ENCODE measurements at places on chromosomes 4 and X.

DNA sequence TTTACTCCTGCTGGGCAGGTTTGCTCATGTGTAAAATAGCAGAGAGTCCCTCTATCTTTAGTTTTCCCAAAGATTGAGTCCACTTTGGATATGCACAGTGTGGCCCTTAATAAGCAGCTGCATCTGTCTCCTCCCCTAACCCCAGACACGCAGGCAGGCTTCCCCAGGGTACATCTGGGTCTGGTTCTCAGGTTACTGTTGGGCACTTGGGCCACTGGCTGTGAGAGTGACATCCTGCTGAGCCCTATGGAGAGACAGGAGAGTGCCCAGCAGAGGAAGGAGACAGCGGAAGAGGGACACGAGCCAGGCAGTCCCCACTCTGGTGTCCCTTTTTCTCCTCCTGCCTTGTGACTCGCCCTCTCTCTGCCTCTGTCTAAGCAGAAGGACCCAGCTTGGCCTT lies 16.0 kb downstream of the XK start:
- no peak for DNase-seq

GRCh38 chrX:106378616-106379015 lies 210.5 kb downstream of the PWWP3B start:
- DNase-seq, result no peak

DNA sequence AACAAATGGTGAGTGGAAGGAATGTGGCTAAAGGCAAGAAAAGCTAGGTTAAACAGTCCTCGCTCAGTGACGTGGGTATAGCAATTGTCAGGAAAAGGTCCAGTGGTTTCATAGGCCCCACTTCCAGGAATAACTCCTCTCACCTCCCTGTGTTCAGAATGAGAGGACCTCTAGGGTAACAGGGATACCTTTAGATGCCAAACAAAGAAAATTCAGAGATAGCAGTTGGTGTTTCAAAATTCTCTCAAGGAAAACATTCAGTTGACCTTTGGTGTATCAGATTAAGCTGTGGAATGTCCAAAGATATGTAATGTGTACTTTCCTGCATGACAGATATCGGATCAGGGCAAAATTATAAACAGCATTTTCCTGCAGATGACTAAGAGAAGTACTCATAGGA lies 155.9 kb downstream of the ARHGAP6 start:
- no peak for DNase-seq

- DNase-seq, result no peak
These were observed 3.1 kb upstream of the SFRP2 start for GRCh38 chr4:153791746-153792617.

GRCh38 chrX:132631579-132632232 lies 142.9 kb upstream of the MBNL3 start:
- no peak for DNase-seq

DNA sequence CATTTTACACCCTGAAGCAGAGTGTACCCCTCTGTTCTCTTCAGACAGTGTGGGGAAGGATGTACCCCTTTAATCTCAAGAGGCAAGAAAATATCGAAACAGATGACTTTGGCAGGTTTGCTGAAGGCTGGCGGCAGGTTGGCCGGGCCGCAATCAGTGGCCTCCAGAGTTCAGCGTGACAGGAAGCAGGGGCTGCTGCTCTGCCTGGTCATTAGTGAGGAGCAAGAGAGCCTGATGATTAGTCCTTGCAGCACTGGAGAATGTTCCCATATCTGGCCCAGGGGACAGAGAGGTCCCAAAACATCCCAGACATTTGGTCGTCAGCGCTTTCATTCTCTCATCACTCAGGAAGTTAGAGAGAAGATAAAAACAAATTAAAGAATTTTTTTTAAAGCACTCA lies 352.8 kb downstream of the SPRY1 start:
- DNase-seq, result no peak

- DNase-seq, result no peak
These were observed 1029.0 kb downstream of the FSTL5 start for GRCh38 chr4:161134795-161135194.

DNA sequence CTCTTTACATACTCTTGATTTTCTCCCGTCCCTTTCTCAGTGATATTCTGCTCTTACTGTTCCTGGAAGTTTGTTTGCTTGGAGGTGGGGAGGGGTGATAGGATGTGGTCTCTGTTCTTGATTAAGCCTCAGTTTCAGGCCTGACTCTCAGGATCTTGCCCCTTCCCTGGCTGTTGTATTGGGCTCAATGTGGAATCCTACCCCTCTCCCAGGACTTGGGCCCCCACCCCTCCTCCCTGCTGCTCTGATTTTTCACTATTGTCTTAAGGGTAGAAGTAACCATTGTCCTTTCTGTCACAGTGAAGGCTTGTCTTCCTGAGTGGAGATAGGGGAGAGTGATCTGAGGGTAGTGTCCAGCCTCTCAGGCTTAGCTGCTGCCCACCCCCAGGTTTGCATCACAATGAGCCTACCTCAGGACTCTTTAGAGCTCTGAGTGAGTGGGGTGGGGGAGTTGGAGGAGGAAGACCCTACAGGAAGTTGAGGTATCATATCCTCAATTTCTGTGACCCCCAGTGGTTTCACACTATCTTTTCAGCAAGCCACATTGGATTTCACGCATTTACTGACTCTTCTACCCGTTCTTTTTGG lies 16.5 kb downstream of the CDKL5 start:
- no peak for DNase-seq

GRCh38 chrX:11886745-11887144 lies 128.7 kb downstream of the MSL3 start:
- DNase-seq, result no peak

DNA sequence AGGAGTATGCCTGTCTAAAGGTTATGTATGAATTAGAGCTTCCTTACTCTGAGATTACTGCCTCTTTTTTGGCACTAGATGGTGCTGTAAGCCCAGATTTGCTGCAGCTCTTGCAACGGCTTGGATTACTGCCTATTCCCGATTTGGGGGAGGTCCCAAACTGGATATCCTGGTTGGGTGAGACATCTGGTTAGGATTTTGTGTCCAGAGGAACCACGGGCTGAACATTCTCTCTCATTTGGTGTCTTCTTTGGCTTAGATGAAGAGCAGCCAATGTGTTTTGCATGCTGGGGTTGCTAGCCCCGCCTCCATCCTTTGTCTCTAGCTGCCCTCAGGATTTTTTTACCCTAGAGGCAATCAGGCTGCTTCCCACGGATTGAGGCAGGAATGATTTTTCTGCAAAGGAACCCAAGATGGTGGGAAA lies 31.9 kb downstream of the F8A1 start:
- no peak for DNase-seq

DNA sequence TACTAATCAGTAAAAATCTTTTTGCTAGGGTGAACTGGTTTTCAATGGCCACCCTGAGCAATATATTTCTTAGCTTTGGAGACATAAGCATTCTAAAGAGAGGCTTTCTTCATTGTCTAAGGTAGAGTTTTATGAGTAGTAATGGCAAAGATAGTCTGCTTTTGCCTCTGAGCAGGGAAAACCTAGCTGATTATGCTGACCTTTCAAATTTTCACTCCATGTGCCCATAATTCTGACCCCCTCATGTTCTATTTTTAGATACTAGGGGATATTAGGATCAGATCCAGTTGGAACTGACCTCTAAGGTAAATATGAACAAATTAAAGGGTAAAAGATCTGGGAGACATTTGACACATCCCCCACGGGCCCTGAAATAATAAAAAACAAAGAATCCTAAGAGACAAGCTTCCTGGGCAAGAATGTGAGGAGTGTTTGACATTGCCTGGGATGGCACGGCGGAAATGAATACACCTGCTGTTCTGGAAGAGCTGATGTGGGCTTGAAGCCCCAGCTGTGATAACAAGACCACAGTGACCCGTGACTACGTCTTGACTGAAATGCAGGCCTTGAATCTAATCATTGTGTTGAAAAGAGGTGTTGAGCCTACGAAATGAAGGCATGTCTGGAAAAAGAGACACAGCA lies 392.1 kb upstream of the FRG1 start:
- no peak for DNase-seq

GRCh38 chr4:26030260-26030667 lies 116.2 kb downstream of the SMIM20 start:
- no peak for DNase-seq

DNA sequence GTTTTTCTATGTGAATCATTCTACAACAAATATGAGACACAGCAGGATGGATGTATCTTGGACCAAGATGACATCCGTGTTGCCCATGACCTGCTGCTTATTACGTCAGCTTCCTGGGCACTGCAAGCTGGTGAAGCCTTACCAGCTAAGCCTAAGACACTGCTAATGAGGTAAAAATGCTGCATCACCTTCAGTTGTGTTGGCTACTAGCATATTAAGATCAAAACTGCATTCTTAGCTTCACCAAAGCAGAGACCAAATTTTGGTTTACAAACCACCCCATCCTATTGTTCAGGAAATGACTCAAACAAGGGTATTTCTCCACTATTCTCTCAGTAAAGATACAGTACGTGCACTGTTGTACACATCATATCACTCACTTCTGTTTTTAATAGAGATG lies 50.3 kb downstream of the MAML3 start:
- DNase-seq, result no peak

DNA sequence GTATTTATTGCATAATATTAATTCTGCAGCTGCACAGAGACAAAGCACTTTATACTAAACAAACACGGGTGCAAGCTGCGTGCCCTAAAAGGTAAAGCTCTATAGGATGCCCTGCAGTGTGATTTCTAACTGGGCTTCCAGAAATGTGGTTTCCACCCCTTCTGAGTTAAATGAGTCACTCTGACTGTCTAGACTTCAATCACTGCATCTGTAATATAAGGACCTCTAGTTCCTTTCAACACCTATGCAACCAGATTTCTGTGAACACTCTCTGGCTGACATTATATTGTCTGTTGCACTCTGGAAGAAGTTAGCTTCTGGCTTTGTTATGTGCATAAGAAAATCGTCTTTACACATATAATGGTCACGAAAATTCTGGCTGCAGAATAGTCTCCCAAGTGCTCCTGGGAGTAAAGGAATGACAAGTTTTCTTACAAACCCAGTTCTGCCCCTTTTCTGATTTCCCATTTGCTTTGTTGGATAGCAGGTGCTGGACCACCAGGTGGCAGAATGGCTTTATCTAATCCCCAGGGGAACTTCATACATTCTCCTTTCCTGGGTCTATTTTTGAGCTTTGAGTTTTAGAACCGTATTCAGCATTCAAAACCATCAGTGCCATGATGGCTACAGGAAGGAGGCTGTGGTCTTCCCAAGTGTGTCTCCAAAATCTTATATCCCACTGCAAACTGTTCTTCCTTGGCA lies 842.2 kb downstream of the STIM2 start:
- DNase-seq, result no peak

GRCh38 chr4:8121292-8122015 lies 37.2 kb downstream of the ABLIM2 start:
- DNase-seq, result no peak

GRCh38 chrX:23598575-23598974 lies 68.7 kb upstream of the PRDX4 start:
- DNase-seq, result no peak

DNA sequence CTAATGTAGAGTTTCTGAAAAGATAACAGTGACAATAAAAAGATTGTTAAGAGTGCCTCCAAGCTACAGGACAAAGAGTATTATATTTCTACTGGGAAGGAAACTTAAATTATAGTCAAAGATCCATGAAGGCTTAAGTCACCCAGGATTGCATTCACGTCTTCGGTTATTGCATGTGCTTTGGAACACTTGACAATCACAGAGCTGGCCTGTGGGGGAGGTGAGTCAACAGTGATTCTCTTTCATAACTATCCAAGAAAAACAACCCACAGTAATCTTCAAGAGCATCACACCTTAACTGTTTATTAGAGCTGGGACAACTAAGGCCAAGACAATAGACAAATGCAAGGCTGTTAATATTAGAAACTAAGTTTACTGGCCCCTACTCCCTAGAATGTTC lies 40.3 kb downstream of the PDGFC start:
- DNase-seq, result no peak

GRCh38 chr4:53161787-53162433 lies 204.0 kb downstream of the SCFD2 start:
- DNase-seq, result no peak

GRCh38 chr4:173051716-173052115 lies 116.9 kb upstream of the GALNT7 start:
- no peak for DNase-seq

GRCh38 chrX:108022491-108023089 lies 22.3 kb upstream of the VSIG1 start:
- DNase-seq, result no peak

DNA sequence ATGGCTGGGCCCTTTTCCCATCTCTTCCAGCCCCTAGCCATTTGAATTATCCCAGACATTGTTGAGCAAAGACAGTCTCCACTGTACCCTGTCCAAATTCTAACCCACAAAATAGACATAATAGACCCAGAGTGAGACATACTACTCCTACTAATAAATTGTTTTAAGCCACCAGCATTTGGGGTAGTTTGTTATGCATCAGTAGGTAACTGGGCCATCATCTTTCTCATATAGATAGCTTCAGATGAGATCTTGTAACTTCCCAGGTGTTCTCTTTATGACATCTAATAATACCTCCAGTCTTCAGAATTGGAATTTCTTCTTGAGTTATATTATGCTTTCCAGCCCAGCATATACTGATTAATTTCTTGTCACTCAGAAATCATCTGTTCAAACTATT lies 117.2 kb upstream of the OTUD4 start:
- DNase-seq, result no peak

DNA sequence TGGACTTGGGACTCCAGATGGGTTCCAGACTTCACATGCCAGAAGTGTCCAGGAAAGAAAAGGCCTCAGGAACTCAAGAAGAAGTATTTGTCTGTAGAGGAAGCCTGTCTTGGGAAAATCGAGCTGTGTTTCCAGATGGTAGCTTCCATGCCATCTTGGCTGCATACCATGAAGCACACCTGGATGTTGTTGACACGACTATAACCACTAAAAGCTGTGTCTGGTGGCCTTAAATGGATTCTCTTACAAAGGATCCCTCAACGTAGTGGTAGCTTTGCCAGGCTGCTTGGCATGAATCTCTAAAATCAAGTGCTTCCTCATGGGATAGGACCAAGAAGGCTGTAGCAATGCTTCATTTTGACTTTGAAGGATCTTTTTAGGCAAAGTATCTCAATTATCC lies 313.4 kb upstream of the BOD1L1 start:
- DNase-seq, result no peak

GRCh38 chrX:136193771-136194170 lies 46.4 kb downstream of the FHL1 start:
- no peak for DNase-seq

- DNase-seq, result no peak
These were observed 1.7 kb downstream of the SLAIN2 start for GRCh38 chr4:48343035-48343434.
